ENCODE measurements at places on chromosomes 16 and 17.
A peak's percentile ranks its signal among the peaks of the same experiment; 100 is the strongest.

- DNase-seq, result no peak
These were observed 872 bp downstream of the ELMO3 start for GRCh38 chr16:67199808-67200198.

DNA sequence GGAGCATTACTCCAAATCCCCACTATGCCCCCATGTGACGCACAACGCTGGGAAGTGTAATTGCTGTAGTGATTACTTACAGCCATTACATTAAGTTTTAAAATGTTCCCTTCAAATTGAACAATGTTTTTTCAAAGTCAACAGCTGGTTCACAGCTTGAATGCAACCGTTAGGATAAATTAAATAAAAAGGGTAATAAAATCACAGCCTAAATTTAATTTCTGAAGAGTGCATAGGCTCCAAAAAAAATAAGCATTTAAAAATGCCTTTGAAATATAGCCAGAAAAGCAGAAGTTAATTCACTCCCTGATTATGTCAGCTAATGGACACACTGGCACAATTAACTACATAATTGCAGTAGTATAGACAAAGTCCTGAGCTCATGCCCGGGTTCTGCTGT, 50.5 kb upstream of the KDM8 start:
- no peak for DNase-seq

DNA sequence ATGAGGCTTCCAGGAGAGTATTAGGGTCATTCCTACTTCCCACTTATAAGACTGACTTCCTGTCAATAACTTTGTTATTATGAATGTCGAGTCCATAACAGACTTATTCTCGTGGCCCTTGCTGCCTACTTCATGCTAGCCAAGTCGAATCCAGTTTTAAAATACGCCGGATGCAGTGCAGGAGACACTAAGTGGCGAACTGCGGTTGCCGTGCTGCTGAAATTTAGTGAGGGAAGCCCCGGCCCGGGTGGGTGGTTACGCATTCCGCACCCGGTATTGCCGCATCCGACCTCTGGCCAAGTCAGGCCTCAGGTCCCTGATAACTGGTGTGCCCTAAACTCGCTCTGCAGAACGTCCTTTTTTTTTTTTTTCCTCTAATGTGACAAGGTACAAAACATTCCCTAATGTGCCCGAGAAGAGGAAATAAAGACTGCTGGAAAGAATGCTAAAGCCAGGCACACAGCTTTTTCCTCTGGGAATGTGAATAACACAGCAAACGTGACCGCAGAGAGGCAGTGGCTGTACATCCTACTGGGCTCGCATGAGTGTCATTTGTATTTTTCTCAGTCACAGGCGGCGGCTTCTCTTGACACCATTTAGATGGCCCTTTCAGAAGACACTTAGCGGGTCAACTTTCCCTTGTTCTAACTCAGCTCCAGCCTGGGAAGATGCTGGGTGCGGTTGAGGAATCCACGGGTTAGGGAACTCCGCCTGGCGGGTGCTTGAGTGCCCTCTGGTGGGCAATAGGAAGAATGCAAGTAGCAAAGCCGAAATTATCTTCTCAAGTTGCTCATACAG, 7.1 kb upstream of the AKTIP start:
- DNase-seq, result peak; percentile 17

GRCh38 chr17:37834168-37834567, 89.3 kb upstream of the HNF1B start:
- no peak for DNase-seq

DNA sequence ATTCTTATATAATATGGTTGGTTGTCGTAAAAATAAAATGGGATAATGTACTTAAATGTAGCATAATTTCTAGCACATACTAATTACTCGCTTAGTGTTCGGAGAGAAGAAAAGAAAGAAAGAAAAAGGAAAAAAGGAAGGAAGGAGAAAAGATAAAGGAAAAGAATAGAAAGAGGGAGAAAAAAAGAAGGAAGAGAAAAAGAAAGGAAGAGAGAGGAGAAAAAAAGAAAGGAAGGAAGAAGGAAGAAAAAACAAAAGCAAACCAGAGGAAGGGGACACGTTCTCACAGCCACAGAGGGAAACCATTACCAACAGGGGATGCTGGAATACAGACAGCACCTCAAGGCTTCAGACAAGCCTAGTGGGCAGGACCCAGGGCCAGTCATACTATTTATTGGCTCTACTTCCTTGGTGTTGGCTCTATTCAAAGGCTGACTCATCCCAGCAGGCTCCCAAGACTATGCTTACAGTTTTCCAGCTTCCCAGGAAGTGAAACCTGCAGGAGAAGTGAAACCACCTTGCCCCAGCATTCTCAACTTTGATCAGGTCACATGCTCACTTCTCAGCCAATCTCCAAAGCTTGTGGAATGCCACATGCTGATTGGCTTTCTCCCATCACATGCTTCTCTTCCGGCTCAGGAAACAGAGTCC, 273.5 kb upstream of the IRX5 start:
- DNase-seq, result no peak

GRCh38 chr17:79369532-79369931, 241.3 kb downstream of the RBFOX3 start:
- DNase-seq, result no peak

GRCh38 chr17:40072735-40073346, 10.1 kb downstream of the THRA start:
- DNase-seq, result no peak

- DNase-seq, result no peak
These were observed 35.6 kb downstream of the RNF213 start for GRCh38 chr17:80296221-80296620.

DNA sequence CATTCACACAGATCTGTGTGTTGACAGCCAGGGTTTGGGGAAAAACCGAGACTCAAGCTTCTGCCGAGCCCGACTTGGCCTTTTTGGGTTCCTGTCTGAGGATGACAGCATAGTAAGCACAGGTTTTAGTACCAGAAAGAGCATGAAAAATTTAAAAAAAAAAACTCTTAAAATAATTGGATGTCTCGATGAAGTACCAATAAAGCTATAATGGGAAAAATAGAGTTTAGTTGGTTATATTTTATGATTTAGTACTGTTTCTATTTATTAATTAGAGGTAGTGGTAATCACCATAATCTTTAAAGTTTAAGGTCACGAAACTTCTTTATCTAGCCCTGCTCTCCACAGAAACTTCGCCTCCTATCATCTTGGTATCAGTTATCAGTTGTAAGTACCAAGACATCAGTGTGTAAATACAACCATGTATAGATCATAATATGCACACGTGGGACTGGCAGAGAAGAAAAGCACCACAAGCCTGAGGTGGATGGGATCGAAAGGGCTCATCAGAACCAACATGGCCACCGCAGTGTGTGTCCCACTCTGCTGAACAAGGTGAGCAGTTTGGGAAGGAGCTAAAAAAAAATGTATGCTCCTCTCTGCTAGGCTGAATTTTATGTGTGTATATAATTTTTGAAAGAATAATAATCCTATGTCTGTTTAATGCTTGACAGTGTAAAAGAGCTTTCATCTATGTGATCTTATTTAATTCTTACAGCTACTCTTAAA, 14.4 kb upstream of the EEF2K start:
- no peak for DNase-seq

DNA sequence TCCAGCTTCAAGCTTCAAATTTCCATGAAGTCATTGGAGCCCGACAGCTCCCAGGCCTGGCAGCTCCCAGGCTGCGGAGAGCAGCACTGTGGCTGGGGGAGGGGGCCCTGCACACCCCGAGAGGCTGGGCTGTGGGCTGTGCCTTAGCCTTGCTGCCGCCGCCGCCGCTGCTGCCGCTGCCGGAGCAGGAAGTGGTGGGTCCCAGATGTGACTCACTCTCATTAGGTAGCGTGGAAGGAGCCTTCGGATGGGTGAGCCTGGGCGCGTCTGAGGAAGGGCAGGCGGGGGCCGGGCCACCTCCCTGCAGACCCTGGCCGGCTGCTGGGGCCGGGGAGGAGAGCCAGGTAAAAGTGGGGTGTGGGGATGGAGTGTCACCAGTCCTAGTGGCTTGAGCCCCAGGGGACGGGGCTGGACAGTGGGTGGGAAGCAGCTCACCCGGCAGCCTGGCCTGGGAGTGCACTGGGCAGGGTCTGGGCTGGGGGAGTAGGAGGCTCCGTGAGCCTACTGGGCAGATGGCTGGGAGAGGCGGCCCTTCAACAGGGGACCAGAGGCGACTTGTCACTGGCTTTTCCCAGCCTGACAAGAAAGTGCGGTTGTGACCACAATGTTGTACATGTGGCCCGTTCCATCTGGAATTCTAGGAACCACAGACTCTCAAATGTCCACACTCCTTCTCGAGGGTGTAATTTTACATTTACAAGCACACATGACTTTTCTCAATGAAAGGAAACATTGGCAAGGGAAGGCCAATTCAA, at the start of gene ADCY7:
ADCY7 (plus strand) TSS at position 215 of the 755 bp plus-strand sequence. CDS start 21,629 bp downstream, outside the sequence.
- DNase-seq, result peak; percentile 80

DNA sequence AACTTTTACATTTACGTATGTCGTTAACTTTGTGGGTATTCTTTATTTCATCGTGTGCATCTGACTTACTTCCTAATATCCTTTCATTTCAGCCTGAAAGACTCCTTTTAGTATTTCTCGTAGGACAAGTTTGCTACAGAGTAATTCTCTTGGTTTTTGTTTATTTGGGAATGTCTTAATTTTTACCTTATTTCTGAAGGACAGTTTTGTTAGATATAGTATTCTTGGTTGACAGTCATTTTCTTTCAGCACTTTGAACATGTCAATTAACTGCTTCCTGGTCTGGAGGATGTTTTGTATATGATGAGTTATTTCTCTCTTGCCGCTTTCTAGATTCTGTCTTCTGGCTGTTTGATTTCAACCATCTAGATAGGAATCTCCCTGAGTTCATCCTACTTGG, 109.2 kb upstream of the NACA2 start:
- DNase-seq, result no peak

DNA sequence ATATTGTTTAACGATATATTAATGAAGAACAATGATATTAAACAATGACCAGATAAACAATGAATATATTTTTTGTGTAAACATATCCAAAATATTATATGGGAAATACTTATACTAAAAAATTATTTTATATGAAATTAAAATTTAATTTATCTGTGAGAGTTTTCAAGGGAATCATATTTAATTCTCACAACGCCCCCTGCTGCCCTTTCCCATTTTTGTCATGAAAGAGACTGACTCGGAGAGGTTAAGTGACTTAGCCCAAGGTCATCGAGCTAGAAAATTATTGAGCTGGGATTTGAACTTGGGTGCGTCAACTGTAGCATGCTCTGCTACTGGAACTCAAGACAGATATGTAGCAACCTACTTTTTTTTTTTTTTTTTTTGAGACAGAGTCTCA, 7.2 kb upstream of the MYCBPAP start:
- no peak for DNase-seq

- DNase-seq, result no peak
These were observed 2.7 kb upstream of the KCNJ2 start for GRCh38 chr17:70166615-70167014.

DNA sequence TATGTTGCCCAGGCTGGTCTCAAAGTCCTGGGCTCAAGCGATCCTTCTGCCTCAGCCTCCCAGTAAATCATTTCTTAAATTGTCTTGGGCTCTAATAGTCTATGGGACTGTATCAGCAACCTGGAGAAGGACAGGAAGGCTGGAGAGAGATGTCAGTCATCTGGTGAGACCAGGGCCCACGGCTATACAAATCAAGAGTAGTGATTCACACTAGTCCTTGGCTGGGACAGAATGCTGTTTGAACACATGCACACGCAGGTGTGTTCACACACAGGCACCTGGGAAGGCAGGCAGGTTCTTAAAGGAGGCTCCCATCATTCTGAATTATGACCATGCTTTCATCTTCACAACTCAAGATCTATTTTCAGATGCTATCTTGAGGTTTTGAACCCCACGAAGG, 14.1 kb downstream of the NQO1 start:
- no peak for DNase-seq

DNA sequence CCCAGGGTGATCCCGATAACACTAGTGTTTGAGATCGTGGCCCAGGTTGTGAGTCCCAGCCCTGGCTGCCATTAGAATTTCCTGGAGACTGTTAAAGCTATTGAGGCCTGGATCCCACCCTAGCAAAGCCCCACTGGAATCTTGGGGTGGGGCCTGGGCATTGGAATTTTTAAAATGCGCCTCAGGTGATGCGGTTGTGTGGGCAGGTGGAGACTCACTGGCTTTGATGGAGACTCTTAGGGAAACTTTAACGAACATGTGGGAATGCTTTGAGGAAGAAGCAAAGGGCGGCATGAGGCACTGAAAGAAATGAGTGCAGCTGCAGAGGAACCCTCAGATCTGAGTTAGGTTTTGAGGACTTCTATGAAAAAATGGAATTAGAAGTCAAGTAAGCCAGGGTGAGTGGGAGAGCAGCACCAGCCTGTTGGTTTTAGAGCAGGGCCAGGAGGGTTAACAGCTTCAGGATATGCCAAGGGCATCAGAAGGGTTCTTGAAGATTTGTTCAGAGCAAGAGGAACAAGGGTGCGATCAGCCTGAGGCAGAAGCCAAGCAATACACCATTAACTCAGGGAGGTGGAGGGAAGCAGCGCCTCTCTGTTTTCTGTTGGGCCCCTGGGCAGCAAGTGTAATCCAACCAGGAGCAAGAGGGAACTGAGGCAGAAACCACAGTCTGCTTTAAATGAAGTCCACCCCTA, 42.5 kb downstream of the KSR1 start:
- DNase-seq, result no peak

- peak; percentile 25 for DNase-seq
These were observed 40.7 kb upstream of the ANKFY1 start for GRCh38 chr17:4304417-4305027.

- no peak for DNase-seq
These were observed 23.8 kb upstream of the TMEM101 start for GRCh38 chr17:44038604-44039011.

DNA sequence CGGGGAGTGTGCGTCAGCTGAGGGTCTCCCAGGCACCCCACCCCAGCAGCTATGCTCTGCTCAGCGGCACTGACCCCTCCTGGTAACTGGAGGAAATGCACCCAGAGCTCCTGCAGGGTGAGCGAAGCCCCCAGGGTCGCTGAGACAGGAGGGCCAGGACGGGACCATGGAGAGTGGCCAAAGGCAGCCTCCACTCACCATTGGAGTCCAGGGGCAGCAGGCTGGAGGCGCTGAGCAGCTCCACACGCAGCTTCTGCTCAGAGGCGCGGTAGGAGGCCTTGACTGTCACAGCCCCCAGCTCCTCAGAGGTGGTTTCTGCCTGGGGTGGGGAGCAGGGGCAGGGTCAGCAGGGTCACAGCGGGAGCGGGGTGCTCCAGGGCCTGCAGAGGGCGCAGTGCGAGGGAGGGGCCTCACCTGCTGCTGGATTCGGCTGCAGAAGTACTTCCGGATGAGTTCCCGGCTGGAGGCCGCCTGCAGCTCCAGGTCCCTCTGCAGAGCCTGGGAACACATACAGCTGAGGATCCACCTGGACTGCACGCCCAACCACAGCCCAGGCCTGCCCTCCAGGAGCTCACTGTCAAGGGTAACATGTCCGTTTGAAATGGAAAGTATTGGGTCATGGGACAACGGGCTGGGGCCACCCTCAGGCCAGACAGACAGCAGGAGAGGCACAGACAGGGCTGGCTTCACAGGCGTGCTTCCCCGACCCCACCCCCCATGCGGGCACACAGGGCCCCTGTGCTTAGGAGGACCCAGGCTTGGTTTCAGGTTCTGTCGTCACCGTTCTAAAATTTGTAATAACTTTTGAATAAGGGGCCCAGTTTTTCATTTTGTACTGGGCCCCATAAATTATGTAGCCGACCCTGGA, 13.8 kb downstream of the UNC13D start:
- peak; percentile 25 for DNase-seq

- DNase-seq, result no peak
These were observed 8.2 kb downstream of the USP22 start for GRCh38 chr17:21034340-21035235.

- DNase-seq, result no peak
These were observed 164.5 kb downstream of the NTN1 start for GRCh38 chr17:9185688-9186284.

Data from activated T-cell treated with anti-CD3 and anti-CD28 coated beads for 48 hours (primary cell).